NCI-H524 treated with DMSO at 0.1 percent for 48 hours (cell line): ENCODE measurements at places on chromosomes 7 and 10.

- no peak for DNase-seq
Observed at GRCh38 chr7:34723866-34724490, 66.0 kb downstream of the NPSR1 start.

- DNase-seq = no peak
Observed at GRCh38 chr10:130466271-130466997, 330.2 kb downstream of the GLRX3 start.

GRCh38 chr10:97903128-97904017 lies 53.7 kb downstream of the GOLGA7B start:
- DNase-seq = peak; percentile 3

DNA sequence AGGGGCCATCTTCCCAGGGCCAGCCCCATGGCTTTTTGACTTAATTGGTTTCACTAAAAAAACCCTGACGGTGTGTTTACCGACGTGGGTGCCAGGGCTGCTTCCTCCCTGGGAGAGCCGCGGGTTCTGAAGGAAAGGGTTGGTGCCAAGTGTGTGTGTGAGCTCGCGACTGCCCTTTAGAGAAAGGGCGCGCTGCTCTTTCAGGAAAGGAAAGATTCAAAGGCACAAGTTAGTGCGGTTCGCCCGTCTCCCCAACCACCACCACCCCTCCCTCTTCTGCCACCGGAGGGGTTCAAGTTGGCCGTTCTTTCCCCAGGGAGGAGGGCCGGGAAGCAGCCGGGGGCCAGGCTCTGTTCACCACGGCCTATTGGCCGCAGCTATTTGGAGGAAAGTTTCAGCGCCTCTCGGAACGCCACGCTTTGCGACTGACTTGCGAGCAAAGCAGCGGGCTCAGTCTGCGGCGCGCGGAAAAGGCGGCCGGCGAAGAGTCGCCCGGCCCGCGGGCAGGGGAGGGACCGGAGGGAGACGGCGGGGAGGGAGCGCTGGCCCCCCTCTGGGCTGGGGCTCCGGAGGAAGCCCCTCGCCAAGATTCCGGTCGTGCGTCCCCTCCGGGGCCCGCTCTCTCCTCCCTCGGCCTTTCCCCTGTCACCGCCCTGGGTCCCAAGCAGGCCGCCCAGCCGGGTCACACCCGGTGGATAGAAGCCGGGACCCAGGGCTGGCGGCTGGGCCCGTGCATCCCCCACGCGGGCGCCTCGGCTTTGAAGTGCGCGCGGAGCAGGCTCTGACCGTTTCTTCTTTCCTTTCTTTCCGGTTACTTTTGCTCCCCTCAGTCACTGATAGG lies 165.9 kb upstream of the PPP1R3A start:
- no peak for DNase-seq

DNA sequence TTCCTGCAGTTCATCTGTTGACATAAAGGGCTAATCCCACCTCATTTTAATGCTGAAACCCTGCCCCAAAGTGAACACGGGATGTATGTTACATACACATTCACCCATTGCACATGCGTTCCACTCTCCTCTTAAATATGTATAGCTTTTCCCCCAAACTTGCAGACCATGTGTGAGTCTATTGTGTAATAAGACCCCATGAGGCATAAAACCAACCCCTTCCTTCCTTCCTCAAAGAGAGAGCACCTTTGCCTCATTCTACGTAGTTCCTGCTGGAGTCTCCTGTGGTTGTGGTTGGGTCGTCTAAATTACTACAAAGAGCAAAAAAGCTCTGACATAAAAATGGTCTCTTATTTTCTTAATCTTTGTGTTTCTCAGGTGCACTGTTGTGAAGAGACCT lies 345.7 kb upstream of the KLF6 start:
- no peak for DNase-seq

DNA sequence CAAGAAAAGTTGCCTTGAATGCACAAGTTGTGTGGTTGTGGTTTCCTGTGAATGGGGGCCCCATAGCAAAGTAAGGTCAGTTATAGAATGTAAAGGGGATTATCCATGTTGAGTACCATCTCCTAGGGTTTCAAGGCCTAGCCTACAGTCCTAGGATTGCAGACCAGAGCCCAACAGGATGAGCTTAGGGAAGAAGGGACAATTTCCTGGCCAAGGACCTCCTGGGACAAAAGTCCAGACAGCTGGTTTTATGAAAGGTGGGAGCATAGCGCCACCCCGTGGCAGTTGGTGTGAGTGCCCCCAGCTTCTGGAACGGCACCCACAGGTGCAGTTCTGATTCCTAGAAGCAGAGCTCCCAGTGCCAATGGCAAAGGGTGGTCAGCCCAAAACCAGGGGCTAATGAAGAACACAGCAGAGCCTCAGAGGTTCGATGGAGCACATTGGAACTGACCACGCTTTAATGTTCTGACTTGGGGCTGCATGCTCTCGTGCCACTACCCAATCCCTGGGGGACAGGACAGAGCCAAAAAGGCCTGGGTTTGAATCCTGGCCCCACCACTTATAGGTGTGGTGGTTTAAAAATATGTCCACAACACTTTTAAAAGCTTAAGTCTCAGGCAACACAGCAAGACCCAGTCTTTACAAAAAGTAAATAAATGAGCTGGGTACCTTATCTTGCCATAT lies 25.8 kb upstream of the TMEM120A start:
- DNase-seq = no peak

DNA sequence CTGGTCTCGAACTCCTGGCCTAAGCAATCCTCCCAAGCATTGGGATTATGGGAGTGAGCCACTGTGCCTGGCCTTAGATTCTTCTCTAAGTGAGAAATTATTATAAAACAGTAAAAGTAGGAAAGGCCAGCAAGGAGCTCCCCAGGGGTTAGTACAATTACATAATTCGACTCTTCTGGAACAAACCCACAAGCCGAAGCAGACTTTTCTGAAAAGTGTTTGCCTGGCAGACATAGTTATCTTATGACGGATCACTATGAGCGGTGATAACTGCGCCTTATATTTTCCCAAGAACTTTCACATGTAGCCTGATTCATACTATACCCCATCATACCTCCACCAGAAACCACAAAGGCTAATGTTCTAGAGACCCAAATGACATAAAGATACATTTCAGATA lies 30.2 kb upstream of the SH3PXD2A start:
- DNase-seq = no peak

DNA sequence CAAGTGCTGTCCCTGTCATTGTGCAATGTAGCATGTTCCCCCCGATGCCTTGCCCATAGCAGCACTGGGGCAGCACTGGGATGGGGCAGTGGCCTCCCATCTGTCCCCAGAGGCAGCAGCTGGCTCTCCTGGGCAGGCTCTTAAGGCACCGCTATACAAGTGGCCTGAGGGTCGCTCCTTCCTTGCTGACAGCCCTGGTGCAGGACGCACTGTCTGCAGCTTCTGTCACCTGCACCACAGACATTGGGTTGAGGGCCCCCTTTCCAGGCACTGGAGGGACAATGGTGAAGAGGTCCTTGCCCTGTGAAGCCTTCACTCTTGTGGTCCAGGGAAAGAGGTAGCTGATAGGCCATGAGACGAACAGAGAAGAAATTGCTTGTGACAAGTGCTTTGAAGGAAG lies 10.6 kb downstream of the CPSF4 start:
- no peak for DNase-seq

DNA sequence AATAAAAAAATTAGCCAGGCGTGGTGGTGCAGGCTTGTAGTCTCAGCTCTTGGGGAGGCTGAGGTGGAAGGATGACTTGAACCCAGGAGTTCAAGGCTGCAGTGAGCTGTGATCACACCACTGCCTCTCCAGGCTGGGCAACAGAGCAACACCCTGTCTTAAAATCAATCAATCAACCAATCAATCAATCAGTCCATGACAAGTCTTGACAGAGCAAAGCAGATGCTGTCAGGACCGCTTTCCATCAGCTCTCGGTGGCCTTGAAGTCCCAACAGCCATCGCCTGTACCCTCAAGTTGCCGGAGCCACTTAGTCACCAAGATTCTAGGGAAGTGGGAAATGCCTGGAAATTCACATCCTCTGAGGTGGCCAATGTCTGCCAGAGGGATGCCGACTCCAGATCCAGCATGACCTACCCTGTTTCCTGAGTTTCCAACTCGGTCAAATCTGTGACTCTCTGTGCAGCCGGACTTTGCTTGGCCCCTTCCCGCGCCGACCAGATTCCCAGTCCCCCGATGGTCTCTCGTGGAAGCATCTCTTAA lies 871 bp upstream of the CCL24 start:
- DNase-seq = no peak

GRCh38 chr7:20558963-20559716 lies 56.3 kb upstream of the ABCB5 start:
- no peak for DNase-seq

- no peak for DNase-seq
Observed at GRCh38 chr7:16210171-16210570, 211.2 kb downstream of the CRPPA start.

GRCh38 chr7:158567153-158567603 lies 20.4 kb downstream of the PTPRN2 start:
- DNase-seq = no peak

- no peak for DNase-seq
Observed at GRCh38 chr10:48894911-48895802, 44.5 kb downstream of the LRRC18 start.

DNA sequence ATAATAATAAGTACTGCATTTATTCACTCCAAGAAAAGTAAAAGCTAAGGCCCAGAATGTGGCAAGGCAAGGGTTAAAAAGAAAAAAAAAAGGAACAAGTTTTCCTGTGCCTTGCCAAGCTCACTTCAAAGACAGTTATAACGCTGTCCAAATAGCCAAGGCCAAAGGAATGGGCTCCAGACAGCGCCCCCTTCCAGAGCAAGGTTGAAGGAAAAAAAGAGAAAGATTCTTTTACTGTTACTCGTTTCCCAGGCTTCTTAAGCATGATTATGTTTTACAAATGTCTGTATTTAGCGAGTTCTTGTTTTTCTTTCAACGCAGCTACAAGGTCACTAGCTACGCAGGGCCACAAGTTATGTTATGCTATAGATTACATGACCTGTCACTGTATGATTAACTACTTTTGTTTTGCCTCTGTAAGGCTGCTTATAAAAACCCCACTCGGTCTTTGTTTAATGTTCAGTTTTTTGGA lies 9.1 kb upstream of the EIF4H start:
- DNase-seq = no peak

- DNase-seq = no peak
Observed at GRCh38 chr10:91582153-91582554, 50.7 kb downstream of the PPP1R3C start.

DNA sequence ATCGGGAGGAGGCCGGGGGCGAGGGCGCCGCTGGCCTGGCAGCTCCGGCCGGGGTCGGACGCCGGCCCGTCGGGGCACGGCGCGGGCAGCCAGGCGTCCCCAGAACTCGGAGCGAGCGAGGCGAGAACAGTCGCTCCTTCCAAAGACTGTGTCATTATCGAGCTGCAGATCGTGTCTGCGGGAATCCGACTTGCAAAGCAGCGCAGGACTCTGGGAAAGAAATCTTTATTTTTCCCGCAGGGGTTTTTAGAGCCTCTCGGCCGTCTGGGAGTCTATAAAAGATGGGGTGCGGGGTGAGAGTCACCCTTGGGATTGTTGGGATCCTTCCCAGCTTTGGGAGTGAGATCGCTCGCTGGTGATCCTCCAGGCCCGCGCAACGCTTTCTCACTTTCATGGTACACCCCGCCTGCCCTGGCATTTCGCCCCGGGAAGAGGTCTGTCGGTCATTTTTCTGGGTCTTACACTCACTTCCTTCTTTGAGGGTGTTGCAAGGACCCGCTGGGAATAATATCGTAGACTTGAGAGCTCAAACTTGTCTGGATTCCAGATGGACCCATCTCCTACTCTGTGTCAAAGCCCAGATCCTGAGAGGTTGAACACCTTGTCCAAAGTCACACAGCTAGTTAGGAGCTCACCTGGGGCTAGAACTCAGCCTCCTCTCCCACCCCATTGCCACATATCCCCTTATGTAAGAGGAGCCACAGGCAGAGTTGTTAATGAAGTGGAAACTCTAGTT lies 1.0 kb downstream of the UBTD1 start:
- no peak for DNase-seq

- no peak for DNase-seq
Observed at GRCh38 chr7:117816727-117817126, 56.5 kb downstream of the CTTNBP2 start.
